ENCODE measurements at places on chromosomes 7 and 10.
A peak's percentile ranks its signal among the peaks of the same experiment; 100 is the strongest.

DNA sequence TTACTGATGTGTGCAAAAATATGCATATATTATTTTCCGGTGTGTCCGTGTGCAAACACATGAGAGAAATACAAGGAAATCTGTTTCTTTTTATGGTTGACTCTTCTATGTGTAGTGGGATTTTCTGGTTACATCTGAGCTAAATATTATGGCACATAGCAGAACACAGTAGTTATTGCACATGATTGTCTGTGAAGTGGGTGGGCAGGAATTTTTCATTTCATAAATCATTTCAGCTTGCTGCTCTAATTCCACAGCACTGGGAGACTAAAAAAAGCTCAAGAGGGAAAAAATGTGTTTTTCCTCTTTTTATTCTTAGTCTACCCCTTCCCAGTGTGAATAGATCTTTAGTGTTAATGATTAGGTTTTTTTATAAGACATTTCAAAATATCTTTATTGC lies 197.9 kb downstream of the MBL2 start:
- no peak for DNase-seq

DNA sequence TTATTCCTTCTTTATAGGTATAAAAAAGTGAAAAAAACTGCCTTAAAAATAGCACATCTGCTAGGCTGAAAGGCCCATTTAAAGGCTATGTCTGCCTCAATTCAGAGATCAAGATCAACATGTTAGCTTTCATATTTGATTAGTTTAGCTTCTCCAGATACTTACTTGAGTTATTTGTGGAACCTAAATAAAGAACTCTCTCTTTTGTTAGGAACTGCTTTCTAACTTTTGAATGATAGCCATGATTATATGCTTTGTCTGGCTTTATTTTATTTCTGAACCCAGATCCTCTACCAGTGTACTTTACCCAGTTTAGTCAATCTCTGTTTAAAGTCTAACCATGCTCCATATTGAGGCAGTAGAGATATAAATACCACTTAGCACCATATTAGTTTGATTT lies 515.5 kb upstream of the SEMA3D start:
- DNase-seq, result no peak

DNA sequence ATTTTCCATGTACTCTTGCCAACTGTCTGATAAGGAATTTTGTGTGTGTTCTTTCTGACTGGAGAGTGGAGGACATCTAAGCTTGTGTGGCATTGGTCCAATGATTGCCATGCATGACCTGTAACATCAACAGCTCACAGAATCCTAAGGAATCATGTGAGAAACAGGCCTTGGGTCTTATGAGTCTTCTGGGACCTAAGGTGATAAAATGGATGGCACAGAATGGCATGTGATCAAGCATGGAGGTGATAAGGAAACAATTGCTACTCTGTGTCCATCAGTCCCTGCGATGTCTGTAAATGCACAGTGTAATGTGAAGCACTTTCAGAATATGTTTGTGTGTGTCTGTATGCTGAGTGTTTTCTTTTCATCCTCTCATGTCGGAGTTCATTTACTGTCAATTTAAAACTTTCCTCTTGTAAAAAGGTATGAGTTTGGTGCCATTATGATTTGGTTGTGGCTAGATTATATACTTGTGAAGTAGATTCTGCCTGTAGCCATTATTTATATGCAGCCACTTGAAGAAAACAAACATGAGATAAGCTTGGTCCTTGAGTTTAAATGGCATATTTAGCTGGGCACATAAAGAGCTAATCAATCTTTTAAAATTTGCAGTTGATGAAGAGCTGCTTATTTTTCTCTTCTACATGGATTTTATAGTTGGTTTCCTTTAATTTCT lies 127.5 kb downstream of the VPS50 start:
- DNase-seq, result no peak

GRCh38 chr7:19834566-19834965 lies 61.1 kb upstream of the TMEM196 start:
- peak; percentile 26 for DNase-seq

DNA sequence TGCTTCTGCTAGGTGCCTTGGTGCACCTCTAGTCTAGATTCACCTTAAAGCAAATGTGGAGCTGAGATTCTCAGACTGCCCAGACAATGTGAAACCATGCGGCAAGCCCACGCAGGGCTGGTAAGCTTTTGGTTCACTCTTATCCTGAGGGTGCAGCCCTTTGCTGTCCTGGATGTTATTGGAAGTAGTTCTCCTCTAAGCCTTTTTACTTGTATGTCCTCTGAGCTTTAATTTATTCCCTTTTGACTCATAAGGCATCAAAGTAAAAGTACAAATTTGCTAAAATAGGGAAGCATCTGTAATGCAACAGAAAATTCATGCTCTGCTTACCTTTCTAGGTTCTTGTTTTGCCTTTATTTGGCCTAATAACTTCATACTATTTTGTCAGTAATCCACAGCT lies 186.8 kb downstream of the MACC1 start:
- peak; percentile 5 for DNase-seq

DNA sequence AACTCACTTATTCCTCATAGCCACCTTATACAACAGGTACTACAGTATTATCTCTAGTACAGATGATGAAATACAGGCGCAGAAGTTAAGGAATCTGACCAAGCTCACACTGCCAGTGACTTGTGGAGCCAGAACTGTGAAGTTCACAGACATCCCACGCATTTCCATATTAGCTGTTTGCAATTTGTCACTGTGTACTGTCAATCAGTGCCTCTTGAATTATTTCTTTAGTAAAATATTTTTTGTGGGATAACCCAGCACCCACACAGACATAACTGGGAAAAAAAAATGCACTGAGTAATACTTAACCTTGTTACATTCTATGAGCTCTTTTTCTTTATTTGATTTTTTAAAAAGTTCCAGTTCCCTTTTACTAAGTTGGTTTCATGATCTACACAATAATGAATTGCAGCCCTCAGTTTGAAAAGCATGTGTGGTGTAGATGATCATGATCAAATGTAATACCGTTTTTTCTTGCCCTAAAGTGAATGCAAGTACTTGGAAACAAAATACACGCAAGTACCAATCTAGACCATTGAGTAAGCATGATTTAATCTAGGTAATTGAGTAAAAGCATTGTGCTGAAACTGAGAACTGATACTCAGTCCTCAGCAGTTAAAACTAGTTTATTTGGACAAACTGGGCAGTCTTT lies 14.1 kb downstream of the CUL1 start:
- no peak for DNase-seq

DNA sequence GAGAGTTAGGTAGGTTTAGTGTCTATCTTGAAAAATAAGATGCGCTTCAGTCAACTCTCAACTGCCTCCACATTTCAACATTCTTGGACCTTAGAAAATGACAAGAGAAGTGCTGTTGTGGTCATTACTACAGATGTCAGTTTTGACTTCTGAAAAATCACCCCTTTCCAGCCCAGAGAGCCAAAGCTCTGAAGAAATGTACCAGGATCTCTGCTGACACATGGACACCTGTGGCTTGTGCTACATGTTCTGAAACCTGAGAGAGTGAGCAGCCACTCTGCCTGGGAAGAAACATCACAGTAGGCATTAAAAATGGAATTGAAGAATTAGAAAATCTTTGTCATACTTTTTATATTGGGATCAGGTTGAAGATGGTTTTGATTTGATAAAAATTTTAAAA lies 35.9 kb upstream of the FEZF1 start:
- no peak for DNase-seq

DNA sequence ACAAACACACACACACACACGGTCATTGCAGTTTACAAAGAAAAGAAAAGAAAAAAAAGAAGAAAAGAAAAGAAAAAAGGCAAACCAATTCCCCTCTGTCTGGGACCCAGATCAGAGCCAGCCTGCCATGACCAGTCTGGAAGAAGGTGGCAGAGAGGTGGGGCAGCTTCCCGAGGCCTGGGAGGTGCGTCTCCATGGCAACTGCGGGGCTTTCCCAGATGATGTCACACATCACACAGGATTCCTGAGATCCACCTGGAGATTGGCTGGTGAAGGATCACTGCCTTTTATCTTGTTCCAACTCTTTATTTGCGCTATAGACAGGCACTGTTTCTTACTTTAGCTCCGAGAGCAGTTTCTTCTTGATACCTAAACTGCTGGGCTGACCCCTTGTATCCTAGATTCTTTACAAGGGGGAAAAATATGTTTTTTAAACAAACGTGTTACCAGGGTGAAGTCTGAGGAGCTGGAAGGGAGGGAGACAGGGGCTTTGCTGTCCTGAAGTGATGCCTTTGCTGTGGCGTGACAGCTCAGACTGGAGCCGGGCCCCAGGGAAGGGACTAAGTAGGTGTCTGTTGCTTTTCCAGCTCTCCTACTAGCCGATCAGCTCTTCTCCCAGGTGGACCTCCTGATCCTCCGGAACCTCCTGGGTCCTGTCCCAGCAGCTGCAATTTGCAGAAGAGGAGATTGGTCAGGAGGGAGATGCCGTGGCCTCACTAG lies 298.5 kb downstream of the KLF6 start:
- no peak for DNase-seq

- DNase-seq, result no peak
Measured at GRCh38 chr10:34373211-34373610, 441.9 kb downstream of the PARD3 start.

- no peak for DNase-seq
Measured at GRCh38 chr7:115033917-115034459, 112.1 kb downstream of the MDFIC start.

DNA sequence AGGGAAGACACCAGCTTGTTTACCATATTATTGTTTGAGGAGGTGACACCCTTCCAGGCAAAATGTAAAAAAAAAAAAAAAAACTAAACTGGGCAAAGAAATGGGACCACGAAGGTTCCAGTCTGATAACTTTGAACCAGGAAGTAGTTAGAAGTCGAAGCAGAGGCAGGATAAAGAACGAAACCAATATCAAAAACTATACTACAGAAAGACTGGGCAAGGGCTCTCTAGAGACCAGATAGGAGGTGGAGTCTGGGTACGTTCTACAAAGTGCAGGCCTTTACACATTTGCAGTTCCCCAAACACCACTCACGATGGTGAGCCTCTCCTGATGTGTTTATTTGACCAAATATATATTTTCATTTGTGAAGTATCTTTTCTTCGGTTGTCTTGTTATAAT lies 125.7 kb upstream of the CDK1 start:
- DNase-seq, result no peak

DNA sequence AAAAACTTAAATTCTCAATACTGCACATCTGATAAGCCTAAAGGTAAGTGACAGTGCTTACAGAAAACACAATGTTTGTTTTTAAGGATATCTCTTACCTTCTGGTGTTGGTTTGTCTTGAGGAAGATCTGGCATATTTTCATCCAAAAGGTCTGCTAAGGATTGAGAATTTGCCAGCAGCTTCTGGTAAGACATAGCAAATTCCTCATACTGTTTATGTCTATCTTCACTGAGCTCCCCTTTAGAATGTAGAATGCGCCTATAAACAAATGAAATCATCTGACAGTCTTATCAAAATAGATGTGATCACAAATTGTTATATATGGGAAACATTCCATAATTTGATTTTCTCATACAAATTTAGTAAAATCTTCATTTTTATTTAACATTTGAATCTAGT lies 28.7 kb downstream of the UPF2 start:
- no peak for DNase-seq

DNA sequence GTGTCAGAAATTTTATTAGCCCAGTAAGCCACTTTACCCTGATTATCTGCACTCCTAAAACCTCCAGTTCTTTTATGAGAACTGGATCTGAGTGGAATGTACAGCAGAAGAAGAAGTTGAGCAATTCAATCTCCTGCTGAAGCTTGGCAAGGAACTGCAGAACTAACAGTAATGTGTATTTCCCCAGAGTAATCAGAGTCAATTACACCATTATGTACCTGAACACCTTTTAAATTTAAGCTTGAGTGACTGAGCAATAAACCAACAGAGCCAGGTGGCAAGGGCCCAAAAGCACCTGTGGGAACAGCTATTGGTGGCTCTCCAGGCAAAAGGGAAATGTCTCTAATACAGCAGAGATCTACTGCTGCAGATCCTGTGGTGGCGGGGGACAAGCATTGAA lies 40.1 kb upstream of the AKR1C2 start:
- no peak for DNase-seq

GRCh38 chr7:76185187-76185896 lies 16.4 kb upstream of the SRRM3 start:
- no peak for DNase-seq
